Left renal pelvis (tissue), 4 donors: ENCODE measurements at places on chromosomes 2 and 18.

- DNase-seq = no peak
These were observed 250.8 kb downstream of the DYSF start for GRCh38 chr2:71704131-71704561.

DNA sequence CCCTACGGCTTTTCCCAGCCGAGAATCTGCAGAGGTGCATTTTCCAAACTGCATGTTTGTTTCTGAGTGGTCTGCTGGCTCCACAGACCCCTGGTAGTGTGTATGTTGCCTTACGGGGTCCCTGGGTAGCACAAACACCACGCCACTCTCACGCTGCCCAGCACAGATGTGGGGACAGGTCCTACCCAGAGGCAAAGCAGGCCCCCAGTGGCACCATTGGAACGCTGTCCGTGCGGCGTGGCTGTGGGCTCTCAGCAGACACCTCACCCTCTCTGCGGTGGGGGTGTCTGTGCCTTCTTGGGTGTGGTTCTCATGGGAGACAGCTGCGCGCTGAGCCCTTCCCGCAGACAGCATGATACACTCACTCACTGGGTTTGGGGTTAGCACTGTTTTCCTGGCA, 137.4 kb downstream of the NFATC1 start:
- no peak for DNase-seq

GRCh38 chr2:133682906-133683305, 114.6 kb upstream of the NCKAP5 start:
- no peak for DNase-seq

DNA sequence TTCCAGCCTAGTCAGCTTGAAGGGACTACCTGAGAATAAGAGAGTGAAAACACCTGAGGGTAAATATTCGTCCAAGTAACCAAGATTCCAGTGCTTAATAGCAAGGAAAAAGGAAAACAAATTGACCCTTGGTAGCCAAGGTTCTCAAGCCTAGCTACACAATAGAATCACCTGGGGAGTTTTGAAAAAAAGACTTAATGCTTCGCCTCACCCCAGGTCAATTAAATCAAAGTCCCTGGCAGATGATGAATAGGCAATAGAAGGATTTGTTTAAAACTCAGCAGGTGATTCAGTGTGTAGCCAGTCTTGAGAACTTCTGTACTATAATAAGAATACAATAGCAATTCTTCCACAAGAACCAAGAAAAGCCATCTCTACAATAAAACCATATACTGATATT, 500.2 kb downstream of the XIRP2 start:
- DNase-seq = no peak

- no peak for DNase-seq
These were observed 194.9 kb upstream of the POU3F3 start for GRCh38 chr2:104658904-104659591.

DNA sequence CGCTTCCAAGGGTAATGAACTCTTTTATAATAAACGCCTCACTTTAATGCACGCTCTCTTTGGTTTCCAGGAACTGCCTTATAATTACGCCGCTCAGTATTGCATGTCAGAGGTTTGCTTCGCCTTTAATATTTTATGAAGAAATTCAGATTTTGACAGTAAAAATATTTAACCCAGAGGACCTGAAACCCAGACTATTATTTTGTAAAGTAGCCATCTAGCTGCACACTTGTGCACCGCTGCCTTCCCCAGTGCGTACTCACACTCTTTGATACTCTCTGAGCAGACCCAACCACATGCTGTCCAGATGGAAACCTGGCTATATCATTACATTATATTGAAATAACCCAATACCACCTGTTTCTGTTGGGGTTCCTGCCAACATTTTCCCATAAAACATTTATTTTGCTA, 270.1 kb downstream of the C1D start:
- no peak for DNase-seq

GRCh38 chr2:233189025-233189424, 62.4 kb upstream of the ATG16L1 start:
- DNase-seq = no peak

- DNase-seq = no peak
These were observed 104.7 kb upstream of the NOSTRIN start for GRCh38 chr2:168697668-168698121.

- no peak for DNase-seq
These were observed 154.0 kb upstream of the SMIM21 start for GRCh38 chr18:75581336-75582131.

- DNase-seq = no peak
These were observed 25.5 kb downstream of the GCG start for GRCh38 chr2:162126527-162126926.

GRCh38 chr2:174663550-174663949, 65.9 kb upstream of the WIPF1 start:
- no peak for DNase-seq

DNA sequence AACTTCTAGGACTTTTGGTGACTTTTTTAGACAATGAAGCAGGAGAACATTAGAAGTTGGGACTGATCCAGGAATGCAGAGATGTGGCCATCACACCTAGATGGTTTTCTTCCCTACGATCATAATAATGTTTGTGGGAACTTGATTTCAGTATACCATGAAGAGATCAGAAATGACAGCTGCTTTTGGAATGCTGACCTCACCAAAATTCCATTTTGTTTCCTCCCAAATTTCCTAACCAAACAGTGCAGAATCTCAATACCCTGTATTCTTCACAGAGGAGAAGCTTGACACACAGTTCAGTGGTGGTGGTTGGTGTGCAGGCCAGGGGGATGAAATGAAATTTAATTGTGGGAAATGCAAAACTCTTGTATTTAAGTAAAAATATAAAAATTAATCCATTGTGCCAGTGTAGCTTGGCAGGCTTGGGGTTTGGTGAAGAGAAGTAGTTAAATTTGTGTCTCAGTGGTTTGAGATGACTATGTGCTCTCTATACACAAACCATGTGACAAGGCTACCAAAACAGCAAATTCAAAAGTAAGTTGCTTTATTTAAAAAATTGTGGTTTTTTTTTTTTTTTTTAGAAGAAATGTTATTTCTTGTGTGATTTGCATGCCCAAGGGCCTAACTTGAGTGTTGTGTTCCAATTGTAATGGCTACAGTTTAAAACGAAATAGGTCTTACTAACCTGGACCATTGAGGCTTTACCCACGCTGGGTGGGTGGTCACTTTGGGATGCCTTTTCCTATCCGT, 252.4 kb downstream of the LPIN1 start:
- DNase-seq = no peak

DNA sequence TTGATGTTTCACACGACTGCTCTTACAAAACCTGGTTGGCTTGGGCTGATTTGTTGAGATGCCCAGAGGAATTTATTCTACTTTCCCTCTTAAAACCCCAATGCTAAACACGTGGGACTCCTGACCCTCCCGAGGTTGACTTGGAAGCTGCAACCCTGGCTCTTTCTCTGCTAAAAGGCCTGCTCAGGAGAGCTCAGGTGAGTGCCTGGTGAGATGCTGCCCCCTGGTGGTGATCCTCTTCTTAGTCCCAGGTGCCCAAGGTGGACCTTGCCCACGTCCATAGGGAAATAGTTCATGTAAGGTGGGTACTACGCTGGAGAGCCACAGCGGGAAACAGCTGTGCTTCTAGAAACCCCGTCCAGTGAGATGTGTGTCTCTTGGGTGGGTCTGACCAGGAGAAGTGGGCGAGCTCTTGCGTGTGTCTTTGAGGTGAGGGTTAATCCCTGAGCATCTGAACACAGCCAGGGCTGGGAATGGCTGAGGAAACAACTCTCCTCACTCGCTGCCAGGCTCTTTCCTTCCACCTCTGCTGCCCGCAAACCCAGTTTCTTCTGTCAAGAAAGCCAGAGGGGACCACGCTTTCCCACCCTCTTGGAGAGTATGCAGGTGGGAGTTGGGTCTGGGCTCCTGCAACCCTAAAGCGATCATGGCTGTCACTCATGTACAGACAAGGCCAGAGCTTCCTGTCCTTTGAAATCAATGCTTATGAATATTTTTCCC, 25.5 kb upstream of the PXDN start:
- DNase-seq = no peak
